ENCODE measurements at places on chromosomes 6 and 20.

DNA sequence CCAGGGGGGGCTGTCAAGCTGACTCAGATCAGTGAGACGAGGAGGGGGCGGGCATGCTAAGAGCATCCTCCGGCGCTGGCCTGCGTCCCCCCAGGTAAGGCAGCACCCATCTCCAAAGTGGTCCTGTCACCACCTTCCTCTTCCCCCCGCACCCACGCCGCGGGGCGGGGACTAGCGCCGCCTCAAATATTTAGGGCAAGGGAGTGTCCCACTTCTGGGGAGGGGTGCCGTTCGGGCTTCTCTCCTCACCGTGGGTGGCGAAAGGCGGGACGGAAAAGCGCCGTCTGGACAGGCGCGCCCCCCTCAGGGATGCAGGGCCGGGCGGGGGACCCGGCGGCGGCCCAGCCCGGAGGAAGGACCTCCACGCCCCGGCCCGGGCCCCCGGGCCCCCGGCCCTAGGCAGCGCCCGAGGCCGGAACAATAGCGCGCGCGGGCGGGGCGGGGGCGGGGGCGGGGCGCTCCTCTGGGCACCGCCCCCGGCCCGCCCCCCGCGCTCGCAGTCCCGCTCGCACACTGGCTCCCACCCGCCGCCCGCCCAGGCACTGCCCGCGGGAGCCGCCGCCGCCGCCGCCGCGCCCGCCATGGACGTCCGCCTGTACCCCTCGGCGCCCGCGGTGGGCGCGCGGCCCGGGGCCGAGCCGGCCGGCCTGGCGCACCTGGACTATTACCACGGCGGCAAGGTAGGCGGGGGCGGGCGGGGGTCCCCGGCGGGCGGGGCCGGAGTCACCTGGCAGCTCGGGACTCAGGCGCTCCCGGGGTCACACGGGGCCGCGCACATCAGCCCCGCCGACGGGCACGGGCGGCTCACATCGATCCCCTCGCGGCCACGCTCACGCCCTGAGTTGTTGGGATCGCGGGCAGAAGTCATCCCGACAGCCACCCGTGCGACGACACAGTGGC is at the start of gene TOX2:
TOX2 (plus strand) TSS at position 542 of the 900 bp plus-strand sequence; CDS start at position 582, 40 bp downstream.
- DNase-seq = no peak

DNA sequence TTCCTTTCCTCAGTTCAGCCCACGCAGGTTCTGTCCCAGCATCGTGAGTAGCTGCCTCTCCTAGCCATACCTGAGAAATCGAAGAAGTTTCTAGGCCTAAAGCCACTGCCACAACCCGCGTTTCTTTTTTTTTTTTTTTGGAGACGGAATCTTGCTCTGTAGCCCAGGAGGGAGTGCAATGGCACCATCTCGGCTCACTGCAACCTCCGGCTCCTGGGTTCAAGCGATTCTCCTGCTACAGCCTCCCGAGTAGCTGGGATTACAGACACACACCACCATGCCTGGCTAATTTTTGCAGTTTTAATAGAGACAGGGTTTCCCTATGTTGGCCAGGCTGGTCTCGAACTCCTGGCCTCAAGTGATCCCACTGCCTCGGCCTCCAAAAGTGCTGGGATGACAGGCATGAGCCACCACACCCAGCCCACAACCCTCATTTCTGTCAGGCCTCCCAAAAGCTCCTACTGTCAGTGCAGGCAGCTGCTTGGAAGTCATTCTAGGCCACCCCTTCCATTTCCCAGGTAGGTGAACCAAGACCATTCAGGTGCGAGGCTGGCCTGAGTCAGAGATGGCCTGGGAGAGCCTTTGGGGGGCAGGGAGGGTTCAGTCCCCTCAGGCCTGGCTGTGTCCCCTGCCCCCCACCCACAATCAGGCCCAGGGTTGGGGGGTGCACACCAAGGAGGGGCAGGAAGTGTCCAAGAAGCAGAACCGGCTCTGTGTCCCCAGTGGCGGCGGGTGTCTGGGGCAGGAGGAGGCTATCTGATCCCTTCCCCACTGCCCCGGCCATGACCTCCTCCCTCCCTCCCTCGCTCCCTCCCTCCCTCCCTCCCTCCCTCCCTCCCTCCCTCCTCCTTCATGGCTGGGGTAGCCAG is 47.2 kb downstream of the NOL4L start:
- no peak for DNase-seq

DNA sequence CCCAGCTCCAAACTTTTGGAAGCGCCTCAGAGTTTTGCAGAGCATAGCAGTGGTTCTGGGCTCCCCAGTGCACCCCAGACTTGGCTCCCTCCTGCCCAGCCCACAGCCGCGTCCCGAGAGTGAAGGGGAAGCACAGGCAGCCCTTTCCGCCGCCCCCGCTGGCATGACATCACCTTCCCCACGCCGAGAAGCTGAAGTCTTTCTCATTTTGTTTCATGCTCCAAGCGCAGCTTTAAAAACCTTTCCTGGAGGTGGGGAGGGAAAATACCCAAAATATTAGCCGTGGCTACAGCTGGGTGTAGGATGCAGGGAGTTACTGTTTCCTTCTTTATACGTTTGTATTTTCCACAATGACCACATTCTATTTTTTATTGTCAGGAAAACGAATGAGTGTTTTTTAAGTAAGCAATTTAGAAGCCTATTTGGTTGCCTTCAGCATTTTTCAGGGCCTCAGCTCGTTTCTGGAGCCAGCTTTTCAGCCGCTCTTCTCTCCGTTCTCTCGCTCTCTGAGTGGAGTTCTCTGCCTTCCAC is 72.9 kb downstream of the SNX5 start:
- peak; percentile 84 for DNase-seq

DNA sequence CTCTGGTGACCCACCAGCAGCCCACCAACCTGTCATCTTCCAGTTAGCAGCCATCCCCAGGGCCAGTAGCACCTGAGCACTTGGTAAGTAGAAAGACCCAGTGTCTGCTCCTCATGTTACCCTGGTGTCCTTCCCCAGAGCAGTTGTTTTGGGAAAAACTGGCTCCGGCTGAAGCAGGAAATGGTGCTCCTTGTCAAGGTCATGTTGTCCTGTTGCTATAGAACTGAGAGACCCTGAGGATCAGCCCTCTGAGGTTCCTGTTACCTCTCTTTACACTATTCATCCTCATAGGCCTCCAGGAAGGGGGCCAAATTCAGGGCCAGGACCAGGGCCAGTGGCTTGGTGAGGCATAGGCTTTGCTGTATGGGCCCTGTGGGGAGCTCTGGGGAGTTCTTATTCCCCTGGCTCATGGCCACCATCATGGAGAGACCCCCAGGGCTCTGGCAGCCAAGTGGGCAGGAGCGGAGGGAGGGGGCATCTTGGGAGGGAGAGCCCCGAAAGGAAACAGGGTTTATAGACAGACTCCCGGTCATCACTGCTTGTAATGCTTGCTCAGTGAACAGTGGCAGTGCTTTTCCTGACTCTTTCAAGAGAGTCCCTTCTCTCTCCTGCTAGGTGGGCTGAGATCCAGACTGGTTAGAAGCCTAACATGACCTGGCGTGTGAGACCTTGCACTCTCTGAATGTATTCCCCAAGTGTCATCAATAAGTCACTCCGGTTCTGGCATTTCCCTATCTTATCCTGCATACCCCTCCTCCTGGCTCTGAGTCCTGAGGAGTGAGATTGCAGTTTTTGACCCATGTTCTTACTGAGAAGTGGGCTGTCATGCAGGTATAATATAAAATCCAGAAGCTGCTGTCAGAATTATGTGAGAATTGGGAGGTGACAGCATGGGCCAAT is 50.7 kb downstream of the PPARD start:
- no peak for DNase-seq
